WERI-Rb-1 (cell line): ENCODE measurements at places on chromosomes 6 and 20.

- no peak for DNase-seq
Observed at GRCh38 chr6:17966451-17966850, 21.0 kb downstream of the KIF13A start.

GRCh38 chr6:8193541-8193940 lies 91.2 kb upstream of the EEF1E1 start:
- no peak for DNase-seq

GRCh38 chr6:47242483-47243386 lies 67.0 kb downstream of the TNFRSF21 start:
- DNase-seq = peak; percentile 98

DNA sequence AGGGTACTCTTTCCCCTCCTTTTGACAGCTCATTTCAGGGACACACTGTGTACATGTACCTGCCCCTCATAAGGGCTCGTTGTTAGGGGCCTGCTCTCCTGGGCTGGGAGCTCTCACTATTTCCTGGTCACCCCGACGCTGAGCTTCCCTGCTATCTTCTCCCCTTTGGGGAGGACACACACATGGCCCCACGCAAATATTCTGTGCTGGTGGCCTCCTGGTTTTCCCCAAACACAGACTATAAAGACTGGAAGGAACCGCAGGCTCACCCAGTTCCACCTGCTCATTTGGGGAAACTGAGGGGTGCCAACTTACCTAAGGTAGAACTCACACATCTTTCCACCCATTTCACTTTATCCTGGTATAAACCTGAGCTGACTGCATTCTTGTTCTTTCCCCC lies 301.4 kb upstream of the SUPT3H start:
- no peak for DNase-seq

- no peak for DNase-seq
Observed at GRCh38 chr20:34475979-34476736, 40.1 kb upstream of the DYNLRB1 start.

- DNase-seq = peak; percentile 45
Observed at GRCh38 chr20:52783769-52784168, 188.4 kb upstream of the TSHZ2 start.

DNA sequence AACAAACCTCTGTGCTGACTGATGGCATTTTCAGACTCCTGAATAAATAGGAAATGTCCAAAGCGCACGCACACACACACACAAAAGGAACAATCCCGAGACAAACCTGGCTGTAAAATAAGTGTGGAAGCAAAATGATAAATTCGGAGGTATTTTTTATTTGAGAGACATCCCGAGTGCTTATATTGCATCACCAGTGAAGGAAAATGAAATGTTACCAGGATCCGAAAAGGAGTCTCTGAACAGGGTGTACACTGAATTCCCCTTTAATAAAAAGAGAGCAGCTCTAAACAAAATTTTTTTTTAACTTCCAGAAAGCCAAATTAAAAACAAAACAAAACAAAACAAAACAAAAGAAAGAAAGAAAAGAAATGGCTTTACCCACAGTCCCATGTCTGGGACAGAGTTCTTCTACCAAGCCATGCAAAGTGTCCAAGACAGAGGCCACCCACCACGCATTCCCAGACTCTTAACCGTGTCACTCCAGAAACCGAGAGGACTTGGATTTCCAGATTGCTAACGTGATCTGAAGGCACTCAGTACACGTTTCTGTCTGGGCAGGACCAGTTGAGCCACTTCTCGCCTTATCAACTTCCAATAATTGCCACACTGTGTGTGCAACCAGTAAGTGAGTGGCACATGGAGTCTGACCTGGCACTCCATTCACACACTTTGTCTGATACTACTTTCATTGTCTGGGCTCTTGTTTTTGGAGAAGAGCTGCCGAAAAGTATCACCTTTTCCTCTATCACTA lies 817 bp downstream of the ME1 start:
- DNase-seq = no peak

DNA sequence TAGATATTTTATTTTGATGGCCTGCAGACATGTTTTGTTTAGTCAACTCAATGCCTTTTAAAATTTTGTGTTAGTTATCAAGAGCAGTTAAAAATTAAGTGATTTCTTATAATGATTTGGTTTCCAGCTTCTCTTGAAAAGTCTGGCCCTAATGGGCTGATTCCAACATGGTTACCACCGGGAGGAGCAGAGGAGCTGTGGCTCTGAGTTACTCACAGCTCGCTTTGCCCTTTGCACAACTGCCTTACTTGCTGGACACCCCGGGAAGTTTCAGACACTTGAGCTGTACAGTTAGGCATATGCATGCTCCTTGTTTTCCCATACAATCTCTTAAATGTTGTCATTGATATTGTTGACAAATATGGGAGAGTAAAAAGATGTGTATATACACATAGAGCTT lies 173.1 kb upstream of the MMS22L start:
- DNase-seq = peak; percentile 16

- DNase-seq = no peak
Observed at GRCh38 chr6:140134224-140134623, 759.8 kb upstream of the CITED2 start.

DNA sequence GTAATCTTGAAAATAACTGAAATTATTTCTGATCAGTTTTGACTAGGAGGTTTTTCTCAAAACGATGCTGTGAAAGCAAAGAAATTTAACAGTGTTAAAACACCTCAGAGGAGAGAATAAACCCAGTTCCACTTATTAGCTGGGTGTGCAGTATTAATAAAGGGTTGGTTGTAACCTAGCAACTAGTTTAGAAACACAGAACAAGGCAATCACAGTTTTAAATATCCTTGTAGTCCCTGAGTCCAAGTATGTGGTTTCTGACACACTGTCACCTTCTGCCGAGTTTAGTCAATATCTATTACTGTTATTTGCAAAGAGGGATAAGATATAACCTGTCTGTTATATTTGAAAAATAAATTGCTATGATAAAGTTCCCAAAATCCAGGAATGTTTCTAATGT lies 70.2 kb upstream of the INSM1 start:
- no peak for DNase-seq

DNA sequence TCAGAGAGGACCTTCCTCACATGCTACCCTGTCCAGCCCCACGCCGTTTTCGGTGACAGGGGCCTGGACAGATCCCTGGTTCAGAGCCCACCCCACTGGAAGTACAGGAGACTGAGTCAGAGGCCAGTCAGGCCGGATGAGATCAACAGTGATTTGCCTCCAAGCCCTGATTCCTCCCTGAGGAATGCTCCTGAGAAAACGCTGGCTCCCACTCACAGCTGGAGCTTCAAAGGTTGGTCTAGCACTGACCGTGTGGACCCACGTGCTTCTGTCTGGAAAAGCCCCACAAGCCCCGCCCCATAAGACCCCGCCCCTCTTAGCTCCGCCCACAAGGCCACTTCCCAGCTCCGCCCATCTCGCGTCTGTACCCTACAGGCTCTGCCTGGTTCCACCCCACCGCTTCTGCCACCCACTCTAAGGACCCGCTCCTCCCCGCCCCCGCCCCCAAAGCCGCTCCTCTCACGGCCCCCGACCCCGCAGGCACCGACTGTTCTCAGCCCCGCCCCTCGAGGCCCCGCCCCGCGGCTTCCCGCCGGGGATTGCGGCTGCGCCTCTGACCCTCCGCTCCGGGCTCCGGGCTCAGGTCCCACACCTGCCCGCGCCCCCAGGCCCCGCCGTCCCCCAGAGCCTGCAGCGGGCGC lies 64.9 kb upstream of the BHLHE23 start:
- DNase-seq = peak; percentile 89

- peak; percentile 78 for DNase-seq
Observed at GRCh38 chr6:34459899-34460593, 5.8 kb upstream of the PACSIN1 start.

- DNase-seq = peak; percentile 70
Observed at GRCh38 chr20:47228654-47229053, 127.8 kb downstream of the ZMYND8 start.

GRCh38 chr20:7765221-7765620 lies 175.0 kb downstream of the HAO1 start:
- DNase-seq = no peak

DNA sequence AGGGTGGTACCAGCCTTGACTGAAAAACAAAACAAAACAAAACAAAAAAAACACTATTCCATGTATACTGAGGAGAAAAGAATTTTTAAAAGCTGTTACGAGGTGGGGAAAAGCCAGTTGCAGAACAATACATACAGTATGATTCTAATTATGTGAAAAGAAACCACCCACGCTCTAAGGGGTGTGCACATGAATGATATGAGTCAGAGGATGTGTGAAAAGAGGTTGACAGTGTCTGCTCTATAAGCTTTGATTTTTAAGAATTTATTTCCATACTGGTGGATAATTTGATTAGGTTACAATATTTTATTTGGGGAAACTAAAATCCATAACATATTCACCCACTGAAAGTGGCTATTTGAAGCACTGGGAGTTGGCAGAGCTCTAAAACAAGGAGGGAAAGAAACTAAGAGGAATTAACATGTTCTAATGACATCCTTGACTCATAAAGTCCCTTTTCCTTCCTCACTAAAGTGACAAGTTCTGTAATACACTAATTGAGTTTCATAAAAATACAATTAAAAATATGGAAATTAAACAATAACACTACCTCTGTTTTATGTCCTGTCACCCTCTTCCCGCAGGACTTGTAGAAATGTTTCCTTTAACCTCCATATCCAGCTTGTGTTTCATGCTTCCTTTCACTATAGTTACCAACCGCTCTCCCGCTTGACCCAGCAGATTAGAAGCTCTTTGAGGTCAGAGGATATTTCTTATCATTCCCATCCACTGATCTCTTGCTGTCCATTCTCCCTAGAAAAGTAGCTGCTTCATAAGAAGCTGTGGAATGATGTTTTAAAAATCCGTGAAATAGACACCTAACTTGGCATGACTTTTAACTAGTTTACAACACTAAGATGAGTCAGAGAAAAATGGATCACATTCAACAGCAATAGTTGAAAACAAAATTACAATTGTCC lies 118.6 kb upstream of the CCDC28A start:
- DNase-seq = no peak

GRCh38 chr20:23659989-23660837 lies 22.5 kb upstream of the CST3 start:
- no peak for DNase-seq
